ENCODE measurements at places on chromosomes 11 and 22.

- no peak for DNase-seq
Observed at GRCh38 chr11:83024270-83024854, 47.3 kb downstream of the RAB30 start.

DNA sequence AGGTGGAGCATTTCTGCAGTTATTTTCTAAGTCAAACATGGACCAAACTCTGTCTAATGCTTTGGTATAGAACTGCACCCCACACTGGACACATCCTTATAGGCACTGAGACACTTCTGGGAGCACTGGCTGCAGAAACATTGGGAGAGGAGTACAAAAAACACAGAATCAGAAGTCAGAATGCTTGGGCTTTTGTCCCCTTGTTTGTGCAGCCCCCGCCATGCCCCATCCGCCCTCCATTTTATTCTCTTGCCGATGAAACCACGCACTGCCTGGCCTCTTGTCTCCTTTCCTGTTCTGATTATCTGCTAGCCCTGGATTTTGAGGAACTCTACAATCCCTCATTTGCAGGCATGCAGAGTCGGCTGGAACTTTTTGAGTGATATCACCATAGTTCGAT is 1201.2 kb downstream of the TBC1D22A start:
- no peak for DNase-seq

- DNase-seq = no peak
Observed at GRCh38 chr11:70326365-70326811, 55.9 kb downstream of the PPFIA1 start.

DNA sequence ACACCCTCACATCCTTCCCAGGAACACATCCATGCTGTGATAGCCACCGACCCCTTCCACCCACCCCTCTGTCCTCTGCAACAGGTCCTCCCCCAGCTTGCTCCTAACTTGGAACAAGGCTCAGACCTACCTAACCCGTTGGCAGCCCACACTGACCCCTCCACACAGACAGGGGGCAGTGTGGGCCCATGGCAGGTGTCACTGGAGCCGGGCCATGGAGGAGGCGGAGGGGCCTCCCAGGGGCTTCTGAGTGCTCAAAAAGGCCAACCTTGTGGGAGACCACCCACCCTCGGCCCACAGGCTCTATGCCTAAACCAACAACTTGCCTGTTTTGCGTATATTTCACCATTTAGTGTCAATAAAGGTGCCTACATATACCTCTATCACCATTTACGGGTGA is 57.0 kb downstream of the CERK start:
- no peak for DNase-seq

GRCh38 chr11:76175783-76176182 is 30.5 kb downstream of the WNT11 start:
- no peak for DNase-seq

- no peak for DNase-seq
Observed at GRCh38 chr11:94735907-94736306, 32.2 kb upstream of the AMOTL1 start.

DNA sequence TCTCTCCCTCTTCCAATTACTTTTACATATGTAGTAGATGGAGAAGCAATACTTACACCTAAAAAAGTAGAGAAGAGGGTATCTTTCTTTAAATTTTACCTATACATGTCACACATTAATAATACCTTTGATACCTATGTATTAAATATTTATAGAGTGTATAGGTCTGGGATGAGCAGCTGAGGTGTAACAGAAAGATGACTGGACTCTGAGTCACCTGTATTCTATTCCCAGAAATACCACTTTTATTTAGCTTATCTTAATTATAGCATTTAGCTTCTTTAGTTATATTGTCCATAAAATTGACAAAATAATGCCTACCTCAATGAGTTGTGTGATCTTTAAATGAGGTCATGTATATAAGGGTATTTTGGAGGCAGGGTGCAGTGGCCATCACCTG is 30.6 kb upstream of the YAP1 start:
- no peak for DNase-seq

DNA sequence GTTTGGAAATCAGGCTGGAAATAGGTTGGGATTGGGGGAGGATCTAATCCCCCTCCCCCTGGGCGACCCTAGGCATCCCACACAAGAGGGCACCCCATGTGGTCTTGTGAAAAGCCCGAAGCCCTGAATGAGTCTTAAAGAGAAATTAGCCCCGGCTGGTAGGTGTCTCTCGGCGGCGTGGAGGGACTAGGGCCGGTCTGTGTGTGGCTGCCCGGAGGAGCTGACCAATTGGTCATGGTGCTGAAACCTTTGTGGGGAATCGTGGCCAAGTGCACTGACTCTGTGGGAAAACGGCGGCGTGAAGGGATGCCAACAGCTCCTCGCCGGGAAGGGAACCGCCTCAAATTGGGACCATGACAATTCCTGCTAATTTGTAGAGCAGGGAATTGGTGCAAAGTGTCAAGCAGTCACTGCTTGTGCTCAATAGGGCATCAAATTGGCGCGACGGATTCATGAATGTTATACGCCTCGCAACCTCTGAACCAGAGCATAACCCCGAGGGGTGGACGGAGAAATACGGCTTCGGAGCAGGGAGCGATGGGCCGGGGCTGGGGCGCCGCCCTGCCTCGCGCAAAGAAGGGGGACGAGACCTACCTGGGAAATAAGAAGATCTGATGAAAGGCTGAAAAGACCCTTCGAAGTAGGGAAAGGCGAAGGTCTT is 1.5 kb downstream of the DBX1 start:
- no peak for DNase-seq

- no peak for DNase-seq
Observed at GRCh38 chr22:39108487-39108886, 11.4 kb downstream of the APOBEC3H start.

- no peak for DNase-seq
Observed at GRCh38 chr11:1770528-1770927, 6.8 kb upstream of the CTSD start.

DNA sequence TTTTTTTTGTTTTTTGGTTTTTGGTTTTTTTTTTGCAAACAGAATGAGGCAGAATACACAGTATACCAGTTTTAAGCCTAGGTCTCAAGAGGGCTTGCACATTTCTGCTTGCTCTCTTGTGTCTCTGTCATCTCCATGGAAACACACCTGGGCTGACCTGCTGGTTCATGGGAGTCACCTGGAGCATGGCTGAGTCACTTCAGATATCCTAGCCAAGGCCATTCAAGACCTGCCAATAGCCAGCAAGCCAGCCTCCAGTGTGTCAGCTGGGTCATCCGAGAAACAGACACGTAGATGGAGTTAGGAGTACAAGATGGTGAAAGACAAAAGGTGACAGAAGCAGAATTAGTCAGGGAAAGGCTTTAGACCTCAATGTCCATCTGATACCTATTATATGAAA is 124.2 kb upstream of the SEZ6L start:
- no peak for DNase-seq

GRCh38 chr11:68687986-68688385 is 3.6 kb downstream of the GAL start:
- no peak for DNase-seq

Data from putamen (tissue), 1 donor.